Activated CD8-positive, alpha-beta memory T cell treated with anti-CD3 and anti-CD28 coated beads, Interleukin-2, amount 50 U/mL, for 4 hours (primary cell): ENCODE measurements at places on chromosomes 4 and X.

GRCh38 chr4:113566015-113566795 lies 195.3 kb downstream of the CAMK2D start:
- DNase-seq: no peak

DNA sequence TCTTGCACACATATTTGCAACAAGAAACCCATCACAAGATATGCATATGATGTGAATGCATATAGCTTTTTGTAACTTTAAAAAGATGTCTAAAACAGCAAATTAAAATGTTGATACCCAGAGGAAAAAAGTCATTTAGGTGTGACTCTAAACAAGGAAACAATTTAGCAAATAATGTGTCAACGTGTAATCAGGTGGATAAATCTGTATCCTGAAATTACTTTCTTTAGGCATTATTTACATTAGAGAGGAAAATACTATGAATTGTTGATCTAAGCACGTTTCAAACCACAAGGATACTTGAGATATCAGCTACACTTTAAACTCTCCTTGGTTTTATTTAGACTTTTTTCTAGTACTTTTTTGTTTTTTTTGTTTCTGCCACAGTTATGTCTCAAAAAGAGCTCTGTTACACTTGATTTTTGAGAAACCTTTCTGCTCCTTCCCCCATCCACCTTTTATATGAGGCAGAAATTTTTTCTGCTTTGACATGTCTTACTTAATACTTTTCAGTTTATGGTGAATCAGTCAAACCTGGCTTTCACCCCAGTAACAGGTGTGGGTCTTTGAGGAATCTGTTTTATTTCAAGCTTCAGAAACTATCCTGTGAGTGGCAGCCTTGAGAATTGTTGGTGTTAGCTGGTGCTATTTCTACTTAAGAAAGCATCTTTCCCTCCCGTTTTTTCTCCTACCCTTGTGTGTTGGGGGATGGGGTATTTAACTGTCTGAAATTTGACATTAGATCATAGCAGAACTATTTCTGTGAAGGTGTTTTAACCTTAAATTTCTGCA lies 1.9 kb downstream of the NPNT start:
- no peak for DNase-seq

GRCh38 chr4:22780317-22780716 lies 87.6 kb downstream of the GBA3 start:
- DNase-seq: no peak

GRCh38 chr4:158169506-158169905 lies 3.3 kb downstream of the GASK1B start:
- DNase-seq: no peak

- no peak for DNase-seq
Observed at GRCh38 chrX:15769300-15769954, 20.9 kb upstream of the ZRSR2 start.

GRCh38 chr4:127778102-127778501 lies 4.0 kb upstream of the HSPA4L start:
- DNase-seq: no peak

DNA sequence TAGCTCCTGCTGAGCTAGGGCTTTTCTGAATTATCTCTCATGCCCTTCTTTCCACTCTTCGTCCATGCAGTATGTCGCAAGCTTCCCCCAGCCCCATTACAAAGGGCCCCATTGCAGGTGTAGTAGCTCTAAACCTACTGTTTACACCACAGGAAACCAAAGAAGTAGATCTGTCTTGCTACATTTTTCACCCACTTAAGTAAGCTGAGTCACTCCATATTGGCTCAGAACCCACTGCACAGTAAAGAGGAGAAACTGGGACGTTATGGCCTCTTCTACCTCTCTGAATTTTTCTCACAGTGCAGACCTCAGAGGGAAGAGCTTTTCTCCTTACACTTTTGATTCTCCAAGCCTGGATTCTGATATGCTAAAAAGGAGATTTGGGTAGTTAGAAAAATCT lies 200.2 kb downstream of the SMARCA1 start:
- DNase-seq: no peak

DNA sequence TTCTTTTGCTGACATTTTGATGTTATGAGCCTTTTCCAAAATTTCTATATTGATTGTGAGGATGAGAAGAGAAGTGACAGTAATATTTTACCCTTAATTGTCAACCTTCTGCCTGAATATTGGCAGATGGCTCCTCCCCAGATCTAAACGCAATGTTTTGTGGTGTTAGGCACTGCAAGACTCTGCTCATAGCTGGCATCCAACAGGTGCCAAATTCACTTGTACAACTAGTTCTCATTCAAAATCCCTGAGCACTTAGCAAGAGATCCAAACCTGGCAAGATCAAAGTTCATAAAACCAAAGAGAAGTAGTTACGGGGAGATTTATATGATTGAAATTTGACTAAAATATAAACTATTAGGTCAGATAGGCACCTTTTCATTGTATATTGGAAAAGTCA lies 901.7 kb upstream of the INTU start:
- no peak for DNase-seq

DNA sequence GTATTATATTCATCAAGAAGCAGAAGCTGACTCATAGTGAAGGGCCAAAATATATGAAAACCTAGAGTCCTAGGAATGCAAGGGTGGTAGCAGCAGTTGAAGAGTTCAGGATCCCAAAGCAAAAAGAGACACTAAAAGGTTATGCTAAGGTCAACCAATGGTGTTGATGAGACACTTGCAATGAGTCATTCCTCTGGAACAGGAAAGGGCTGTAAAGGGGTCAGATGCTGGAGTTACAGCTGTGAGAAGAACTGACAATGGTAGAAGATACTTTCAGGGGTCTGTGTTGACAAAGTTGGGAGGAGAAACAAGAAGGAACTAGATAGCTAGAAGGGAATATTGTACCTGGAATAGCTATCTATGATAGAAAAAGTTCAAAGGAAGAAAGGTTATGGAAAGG lies 47.5 kb downstream of the ZGRF1 start:
- no peak for DNase-seq

DNA sequence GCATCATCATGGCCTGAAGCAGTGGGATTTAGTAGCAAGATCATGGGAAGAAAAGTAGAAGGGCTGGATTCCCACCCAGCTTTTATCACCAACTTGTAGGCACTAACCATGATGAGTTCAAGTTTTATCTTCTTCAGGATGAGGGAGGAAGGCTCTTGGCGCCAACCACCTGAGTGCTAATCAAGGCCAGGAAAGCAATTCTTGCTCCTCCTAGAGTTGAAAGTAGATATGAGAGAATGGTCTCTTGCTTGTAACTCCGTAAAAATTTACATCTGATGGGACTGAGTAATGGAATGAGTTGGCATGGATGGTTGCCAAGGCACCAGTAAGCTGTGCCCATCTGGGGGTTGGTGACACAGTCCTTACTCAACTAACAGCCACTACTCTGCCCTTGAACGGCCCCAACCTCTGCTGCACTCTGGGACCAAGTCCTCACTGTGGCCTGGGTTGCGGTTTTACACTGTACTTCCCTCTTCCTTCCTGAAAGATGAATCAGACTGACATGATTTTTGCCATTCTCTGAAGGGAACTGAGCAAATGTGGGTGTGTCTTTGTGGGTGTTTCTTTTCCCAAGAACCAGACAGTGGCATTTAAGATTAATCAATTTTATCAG lies 39.4 kb upstream of the NDP start:
- peak; percentile 19 for DNase-seq

GRCh38 chr4:39987485-39987884 lies 9.8 kb upstream of the PDS5A start:
- DNase-seq: no peak

DNA sequence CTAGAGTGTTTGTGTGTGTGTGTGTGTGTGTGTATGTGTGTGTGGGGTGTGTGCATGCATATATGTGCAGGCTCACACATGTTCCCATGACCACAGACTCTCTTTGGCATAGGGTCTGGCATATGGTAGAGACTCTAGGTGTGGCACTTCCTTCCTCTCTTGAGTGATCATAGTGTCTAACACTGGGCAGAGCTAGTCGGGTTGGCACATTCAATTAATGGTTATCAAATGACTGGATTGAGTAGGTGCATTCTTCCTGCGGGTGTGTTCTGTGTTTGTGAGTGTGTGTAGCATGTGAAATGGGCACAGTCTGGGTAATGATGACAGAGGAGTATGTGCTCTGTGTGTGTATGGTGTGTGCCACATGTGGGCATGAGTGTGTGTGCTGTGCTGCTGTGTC lies 106.5 kb downstream of the EFNB1 start:
- DNase-seq: no peak

- no peak for DNase-seq
Observed at GRCh38 chrX:47489507-47490275, 6.7 kb upstream of the ZNF41 start.

DNA sequence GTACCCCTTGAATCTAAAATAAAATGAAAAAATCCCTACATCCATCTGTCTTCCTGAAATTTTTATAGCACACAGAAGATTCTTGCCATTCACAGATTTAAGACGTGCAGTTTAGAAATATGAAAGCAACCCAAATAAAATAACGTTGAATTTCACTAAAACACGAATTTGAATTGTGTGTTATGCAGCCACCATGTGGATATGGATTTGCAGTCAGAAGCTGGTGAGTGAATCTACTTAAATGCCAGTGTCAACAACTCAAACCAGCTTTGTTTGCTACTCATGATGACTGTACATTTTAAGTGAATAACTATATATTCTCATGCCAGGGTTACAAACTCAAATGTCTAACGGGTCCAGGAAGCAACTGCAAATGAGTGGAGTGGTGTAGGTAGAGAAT lies 173.0 kb upstream of the HAND2 start:
- DNase-seq: no peak

DNA sequence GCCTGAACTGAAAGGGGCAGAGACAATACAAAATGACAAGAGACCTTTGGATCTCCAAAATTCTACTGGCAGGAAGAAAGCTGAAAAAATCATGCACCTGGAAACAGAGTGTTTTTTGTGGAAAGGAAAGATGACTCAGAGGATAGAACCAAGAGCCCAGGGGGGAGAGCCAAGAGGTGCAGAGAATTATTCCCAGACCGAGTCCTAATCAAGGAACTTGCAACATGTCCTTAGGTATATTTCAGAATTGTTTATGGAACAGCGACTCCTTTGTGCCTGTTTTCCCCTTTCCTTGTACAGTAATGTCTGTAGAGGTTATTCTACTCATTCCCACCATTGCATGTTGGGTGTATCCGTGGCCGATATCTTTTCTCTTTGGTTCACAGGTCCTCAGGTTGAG lies 71.7 kb downstream of the YIPF6 start:
- DNase-seq: no peak

DNA sequence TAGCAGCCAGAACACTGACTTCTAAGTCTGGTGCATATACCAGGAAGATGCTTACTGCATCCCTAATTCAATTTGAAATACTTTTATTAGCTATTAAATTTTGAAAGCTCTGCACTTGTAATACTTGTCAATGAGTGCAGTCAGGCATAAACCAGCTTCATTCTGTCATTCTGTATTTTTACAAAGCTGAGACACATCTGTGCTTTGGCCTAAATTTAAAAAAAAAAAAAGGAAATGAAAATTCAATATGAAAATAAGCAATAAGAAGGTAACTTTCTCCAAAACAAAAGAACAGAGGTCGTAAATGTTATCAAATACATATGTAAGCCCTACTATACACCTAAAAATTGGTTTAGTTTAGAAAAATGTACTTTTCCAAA lies 7.0 kb downstream of the SMIM14 start:
- DNase-seq: no peak

GRCh38 chr4:86720508-86721068 lies 126.5 kb downstream of the PTPN13 start:
- no peak for DNase-seq

GRCh38 chr4:24063731-24064130 lies 173.9 kb upstream of the PPARGC1A start:
- DNase-seq: no peak

DNA sequence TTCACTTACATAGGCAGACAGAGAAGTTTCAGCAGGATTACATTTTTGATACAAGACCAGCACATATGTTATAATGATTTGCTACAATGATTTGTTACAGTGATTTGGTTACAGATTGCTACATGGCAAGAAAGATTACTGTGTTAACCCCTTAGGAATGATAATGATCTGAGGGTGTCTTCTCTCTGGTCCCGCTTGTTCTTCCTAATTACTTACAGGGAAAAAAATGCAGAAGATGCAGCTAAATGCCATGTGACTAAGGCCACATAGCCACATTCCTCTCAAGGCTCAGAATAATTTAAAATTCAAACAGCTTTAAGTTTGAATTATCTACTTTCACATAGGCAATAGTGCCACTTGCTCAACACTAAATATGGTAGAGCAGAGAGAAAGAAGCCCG lies 9.7 kb upstream of the LAP3 start:
- DNase-seq: no peak

DNA sequence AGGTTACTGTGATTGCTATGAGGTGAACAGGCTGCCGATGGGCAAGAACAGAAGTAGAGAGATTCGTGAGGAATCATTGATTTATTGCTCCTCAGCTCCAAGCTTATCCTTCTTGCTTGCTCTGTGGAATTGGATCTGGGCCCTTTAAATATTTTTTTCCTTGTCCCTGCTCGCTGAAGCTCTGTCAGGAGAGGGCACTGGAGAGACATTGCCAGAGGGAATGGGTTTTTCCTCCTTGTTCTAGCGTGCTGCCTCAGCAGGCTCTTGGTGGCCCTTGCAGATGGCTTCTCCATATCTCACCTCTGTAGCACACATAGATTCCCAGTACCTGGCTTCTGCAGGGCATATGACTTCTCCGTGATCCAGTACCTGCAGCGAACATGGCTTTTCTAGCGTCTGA lies 67.4 kb downstream of the CNGA2 start:
- no peak for DNase-seq

DNA sequence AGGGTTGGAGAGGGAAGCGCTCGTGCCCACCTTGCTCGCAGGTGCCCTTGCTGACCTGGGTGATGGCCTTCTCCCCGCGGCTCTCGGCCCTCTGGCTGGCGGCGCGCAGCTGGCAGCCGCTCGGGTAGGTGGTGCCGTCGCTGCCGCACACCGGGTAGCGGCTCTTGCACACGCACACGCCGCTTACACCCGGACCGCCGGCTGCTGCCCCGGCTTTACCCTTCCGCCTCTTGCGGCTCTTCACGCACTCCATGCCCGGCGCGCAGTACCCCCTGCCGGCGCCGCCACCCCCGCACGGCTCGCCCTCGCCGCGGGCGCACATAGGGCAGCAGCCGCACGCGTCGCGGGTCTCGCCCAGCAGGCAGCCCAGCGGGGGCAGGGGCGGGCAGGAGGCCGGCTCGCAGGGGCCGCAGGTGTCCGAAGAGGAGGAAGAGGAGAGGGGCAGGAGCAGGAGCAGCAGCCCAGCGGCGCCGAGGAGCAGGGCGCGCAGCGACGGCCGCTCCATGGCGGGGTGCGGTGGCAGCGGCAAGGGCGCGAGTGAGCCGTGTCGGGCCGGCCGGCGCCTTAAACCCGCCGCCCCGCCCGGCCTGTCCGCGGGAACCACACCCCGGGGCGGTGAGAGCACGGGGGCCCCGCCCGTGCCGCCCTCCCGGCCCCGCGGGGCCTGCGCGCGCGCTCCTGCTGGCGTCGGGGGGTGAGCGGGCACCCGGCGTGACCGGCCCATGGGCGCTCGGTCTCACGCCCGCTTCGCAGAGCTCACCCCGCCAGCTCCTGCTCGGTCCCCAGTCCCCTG lies at the start of gene IGFBP7:
Gene IGFBP7, minus strand, starts transcription at position 539 of the 793 bp plus-strand sequence. Its CDS starts 34 bp downstream, at position 505.
- no peak for DNase-seq

GRCh38 chr4:22019676-22020075 lies 71.1 kb upstream of the KCNIP4 start:
- no peak for DNase-seq
